Activated CD4-positive, CD25-positive, alpha-beta regulatory T cell treated with anti-CD3 and anti-CD28 coated beads, Interleukin-2, amount 50 U/mL, for 72 hours (primary cell): ENCODE measurements at places on chromosomes 3 and 15.

GRCh38 chr15:28962851-28963710 lies 77.3 kb downstream of the APBA2 start:
- no peak for DNase-seq

DNA sequence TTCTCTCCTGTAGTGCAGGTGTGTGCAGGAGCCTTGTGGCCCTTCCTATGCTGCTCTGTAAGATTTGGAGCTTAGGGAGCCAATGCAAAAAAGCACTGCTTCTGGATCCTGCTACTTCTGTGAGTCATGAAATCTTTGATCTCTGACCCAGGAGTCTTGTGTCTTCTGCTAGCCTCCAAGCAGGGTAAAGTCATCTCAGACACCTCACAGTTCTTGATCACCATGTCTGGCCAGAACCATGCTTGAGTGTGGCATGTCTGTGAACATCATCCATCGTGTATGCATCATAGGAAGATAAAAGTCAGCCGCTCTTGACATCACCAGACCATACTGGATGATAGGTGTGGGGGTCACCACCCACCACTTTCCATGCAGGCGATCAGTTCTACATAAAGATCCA lies 247.8 kb downstream of the RPLP1 start:
- DNase-seq: no peak

- DNase-seq: no peak
These were observed 66.7 kb upstream of the DNAJC19 start for GRCh38 chr3:181056136-181056732.

DNA sequence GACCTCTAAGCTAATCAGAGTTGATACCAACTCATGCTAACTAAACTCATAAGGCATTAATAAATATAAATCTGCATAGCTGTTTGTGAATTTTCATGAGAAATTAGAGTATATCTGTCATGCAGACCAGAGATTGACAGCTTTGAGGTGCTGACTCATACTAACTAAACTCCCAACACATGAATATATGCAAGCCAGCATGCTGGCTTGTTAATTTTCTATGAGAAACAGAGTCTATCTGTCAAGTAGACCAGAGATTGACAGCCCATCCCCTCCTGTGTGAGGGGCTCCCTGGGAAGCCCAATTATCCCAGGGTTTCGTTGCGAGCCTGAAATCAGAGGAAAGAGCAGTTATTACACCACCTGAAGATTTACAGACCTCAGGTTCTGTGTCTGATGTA lies 69.3 kb downstream of the CD47 start:
- no peak for DNase-seq

GRCh38 chr3:16667633-16668032 lies 62.4 kb upstream of the DAZL start:
- no peak for DNase-seq

DNA sequence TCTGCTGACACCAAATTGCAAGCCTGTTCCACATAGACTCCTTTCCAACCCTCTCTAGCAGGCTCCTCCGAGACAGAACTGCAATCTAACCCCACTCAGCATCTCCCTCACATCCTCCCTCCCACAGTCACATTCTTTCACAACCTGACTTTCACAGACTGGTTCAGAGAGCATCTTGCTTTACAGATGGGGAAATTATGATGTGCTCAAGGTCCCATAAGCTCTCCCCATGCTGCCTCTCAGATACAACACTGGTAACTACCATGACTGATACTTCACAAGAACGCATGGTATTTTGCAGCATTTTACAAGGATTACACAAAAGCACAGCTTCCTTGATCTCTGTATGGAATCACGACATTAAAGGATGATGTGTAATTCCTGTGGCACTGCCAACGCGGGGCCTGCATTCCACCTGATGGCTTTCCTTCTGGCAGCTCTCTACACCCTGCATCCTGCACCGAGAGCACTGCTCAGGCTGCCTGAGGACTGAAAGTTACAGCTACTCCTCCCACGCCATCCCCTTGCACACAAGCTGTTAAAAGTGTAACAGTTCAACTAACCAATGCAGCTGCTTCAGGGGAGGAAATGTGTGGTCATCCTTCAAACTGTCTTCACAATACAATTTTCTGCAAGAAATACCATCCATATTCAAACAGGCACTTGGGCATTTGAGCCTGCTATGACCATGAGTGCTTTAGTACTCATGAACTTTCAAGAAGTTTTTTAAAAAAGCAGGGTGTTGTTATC lies 27.6 kb downstream of the TBC1D2B start:
- peak; percentile 53 for DNase-seq

GRCh38 chr3:42846685-42847522 lies 28.8 kb downstream of the CYP8B1 start:
- DNase-seq: no peak

GRCh38 chr15:59160880-59161593 lies 45.6 kb upstream of the LDHAL6B start:
- no peak for DNase-seq

GRCh38 chr3:32340039-32340438 lies 51.6 kb upstream of the CMTM7 start:
- DNase-seq: no peak

- no peak for DNase-seq
These were observed 15.5 kb downstream of the CCR5 start for GRCh38 chr3:46386205-46386604.

- DNase-seq: peak; percentile 77
These were observed at the start of gene RPL35A for GRCh38 chr3:197949778-197950676. Gene RPL35A (plus strand): TSS chr3:197950190. CDS start chr3:197950968, 778 bp downstream.

GRCh38 chr3:42894698-42895579 lies 11.0 kb upstream of the ZNF662 start:
- no peak for DNase-seq

- DNase-seq: no peak
These were observed 139.6 kb downstream of the GRM7 start for GRCh38 chr3:7000501-7000900.

DNA sequence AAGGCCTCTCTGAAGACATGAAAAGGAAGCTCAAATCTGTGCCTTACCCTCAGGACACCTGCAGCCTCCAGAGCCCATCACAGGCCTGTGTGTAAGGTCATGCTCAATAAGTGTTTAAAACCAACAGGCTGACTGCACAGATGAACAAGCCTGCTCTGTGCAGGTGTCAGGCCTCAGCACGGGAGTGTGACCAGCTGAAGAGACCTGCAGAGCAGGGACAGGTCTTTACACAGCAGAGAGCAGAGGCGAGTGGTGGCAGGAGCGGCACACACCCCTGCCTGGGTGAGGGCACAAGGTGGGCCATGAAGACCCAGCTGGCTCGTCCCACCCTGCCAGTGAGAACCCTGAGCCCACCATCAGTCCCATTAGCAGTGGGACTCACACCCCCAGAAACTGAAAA lies 56.9 kb downstream of the ROPN1B start:
- DNase-seq: no peak

DNA sequence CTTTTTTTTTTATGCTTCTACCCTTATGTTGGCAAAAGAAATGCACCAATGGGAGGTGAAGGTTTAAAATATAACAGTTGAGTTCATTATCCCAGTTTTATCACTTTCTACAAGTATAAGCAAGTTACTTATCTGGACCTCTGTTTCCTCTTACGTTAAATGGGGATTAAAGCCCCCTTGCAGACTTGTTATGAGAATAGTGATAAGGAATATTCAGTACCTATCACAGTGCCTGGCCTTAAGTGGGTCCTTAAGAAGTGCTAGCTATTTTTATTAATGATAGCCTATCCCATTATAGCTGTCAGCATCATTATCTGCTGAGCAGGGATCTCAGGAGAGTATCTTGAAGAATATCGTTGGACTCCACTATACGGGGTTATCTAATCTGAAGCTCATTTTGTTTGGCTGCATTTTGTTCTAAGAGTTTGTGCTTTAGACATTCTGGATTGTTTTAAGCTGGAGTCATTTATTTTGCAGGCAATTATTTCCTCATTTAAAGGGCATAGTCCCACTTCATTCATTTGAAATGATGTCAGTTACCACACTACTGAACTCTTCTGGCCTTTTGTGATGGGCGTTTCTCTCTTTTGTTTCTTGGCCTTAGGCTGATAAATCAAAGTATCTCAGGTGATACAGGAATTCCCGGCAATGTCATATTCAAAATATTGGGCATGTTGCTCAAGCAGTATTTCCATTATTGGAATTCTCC lies 28.8 kb downstream of the RAB8B start:
- no peak for DNase-seq

DNA sequence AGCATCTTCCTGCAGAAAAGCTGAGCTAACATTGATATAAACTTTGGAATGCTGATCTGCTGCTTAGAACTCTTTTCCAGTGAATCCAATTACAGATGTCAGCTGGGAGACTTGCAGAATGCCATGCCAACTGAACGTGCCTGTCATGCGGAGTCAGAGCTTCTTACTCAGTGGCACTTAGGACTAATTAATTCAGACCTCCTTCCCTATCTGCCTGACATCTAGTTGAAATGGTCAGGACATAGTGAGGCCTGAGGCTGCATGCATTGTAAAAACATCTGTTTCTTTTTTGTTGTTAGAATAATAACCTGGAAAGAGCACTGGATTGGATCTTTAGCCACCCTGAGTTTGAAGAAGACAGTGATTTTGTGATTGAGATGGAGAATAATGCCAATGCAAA lies 112.6 kb downstream of the USP13 start:
- no peak for DNase-seq

DNA sequence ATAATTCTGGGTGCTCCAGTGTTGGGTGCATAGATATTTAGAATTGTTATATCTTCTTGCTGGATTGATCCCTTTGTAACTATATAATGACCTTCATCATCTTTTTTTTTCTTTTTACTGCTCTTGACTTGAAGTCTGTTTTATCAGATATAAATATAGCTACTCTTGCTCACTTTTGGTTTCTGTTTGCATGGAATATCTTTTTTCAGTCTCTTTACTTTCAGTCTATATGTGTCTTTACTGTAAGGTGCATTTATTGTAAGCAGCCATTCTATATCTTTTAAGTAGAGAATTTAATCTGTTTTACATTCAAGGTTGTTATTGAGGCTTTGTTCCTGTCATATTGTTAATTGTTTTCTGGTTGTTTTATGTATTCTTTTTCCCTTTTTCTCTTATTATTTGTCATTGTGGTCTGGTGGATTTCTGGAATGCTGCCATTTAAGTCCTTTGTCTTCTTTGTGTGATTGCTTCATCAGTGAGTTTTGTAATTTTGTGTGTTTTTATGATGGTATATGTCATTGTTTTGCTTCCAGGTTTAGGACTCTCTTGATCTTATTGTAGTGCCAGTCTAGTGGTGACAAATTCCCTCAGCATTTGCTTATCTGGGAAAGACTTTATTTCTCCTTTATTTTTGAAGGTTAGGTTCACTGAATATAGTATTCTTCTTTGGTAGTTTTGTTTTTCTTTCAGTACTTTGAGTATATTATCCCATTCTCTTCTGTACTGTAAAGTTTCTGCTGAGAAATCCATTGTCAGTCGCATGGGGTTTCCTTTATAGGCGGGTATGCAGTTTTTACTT lies 8.3 kb upstream of the PRR23C start:
- no peak for DNase-seq

GRCh38 chr15:77454951-77455350 lies 34.3 kb downstream of the HMG20A start:
- no peak for DNase-seq

GRCh38 chr3:49015072-49015471 lies 3.3 kb downstream of the DALRD3 start:
- DNase-seq: no peak
